Astrocyte (in vitro differentiated cells and primary cell): ENCODE measurements at places on chromosomes 13 and 19. TPM values are rescaled to one million over a fixed set of nuclear protein-coding genes. Genes with fewer than 3 reads are reported as not detected.
A peak's percentile ranks its signal among the peaks of the same experiment; 100 is the strongest.

DNA sequence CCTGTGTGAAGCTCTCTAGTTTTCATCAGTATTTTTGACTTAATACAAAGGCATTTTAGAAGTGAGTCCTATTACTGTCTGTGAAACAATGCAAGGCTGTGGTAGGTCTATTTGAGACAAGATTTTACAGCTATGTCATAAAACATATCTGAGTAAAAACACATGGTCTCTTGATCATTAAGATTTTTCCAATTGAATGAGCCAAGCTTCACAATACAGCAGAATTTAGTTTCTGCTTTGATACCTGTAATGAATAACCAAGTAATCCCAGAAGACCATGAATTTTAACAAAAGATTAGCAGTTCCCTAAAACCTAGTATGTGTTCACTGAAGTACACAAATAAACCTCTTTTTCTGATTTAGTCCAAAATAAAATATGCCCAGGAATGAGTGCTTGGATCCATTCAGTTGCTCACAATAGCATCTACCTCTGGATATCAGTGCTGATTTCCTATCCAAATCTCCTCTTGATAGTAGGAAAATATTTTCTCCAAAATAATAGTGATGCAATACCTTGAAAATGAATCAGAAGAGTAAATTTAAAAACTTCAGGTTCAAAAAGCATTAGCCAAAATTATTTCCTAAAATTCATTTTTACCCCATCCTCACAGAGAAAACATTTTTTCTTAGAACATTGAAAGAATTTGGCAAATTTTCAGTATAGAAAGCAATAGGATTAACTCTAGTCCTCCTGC, 533.5 kb upstream of the SGCG start:
- H3K4me1 ChIP-seq: no peaks in the 10 kb centered on the region
- H3K27me3 ChIP-seq: no peaks in the 10 kb centered on the region
- H3K36me3 ChIP-seq: no peaks in the 10 kb centered on the region
- no peak overlapping the region for H3K27ac ChIP-seq
- H3K4me3 ChIP-seq: no peak overlapping the region

- H3K4me1 ChIP-seq: no peaks in the 10 kb centered on the region
- H3K4me3 ChIP-seq: no peak overlapping the region
- no peaks in the 10 kb centered on the region for H3K27me3 ChIP-seq
- H3K27ac ChIP-seq: no peak overlapping the region
Observed at GRCh38 chr13:32938907-32939306, 77.3 kb upstream of the KL start.

DNA sequence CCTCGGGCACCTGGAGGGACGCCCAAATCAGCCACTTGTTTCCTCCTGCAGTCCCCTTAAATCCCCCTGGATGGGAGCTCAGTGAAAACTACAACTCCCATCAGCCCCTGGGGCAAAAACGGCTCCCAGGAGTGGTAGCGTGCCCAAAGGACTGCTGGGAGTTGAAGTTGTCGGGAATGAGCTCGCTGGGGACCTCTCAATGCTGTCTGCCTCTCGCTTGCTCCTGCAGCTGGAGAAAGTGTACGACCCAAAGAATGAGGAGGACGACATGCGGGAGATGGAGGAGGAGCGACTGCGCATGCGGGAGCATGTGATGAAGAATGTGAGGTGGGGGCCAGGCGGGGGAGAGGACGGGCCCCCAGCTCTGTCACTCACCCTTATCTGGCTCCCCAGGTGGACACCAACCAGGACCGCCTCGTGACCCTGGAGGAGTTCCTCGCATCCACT, 14.7 kb upstream of the DHDH start:
- no peaks in the 10 kb centered on the region for H3K4me1 ChIP-seq
- no peak for DNase-seq
- H3K4me3 ChIP-seq: no peak overlapping the region
- H3K27me3 ChIP-seq: no peaks in the 10 kb centered on the region
- H3K27ac ChIP-seq: no peak overlapping the region

DNA sequence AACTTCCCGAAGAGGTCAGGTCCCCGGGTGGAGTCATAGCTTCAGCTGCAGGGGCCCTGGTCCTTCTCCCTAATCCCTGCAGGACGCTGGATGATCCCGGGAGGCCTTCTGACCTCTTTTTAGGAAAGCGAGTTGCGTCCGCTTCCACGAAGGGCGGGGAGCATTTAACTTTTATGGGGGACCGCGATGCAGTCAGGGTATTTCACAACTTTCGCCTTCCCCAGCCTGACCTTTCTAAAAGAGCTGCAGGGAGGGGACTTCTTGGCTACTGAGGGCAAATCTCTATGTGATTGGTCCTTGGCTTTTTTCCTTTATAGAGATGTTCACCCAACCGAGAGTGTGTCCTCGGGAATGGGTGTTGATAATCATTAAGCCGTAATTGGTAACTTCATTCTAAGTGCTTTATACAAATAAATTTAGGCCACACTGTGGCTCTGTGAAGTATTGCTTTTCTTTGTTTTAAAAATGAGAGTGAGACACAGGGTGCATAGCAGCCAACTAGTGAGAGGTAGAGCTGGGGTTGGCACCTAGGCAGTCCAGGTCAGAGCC, 778 bp downstream of the ZNF230 start:
- no peak overlapping the region for H3K27ac ChIP-seq
- H3K4me1 ChIP-seq: peaks cover 8% of the 10 kb centered on the region
- no peaks in the 10 kb centered on the region for H3K27me3 ChIP-seq

- peaks cover 2% of the 10 kb centered on the region for H3K27me3 ChIP-seq
- H3K27ac ChIP-seq: no peak overlapping the region
- no peak for DNase-seq
Observed at GRCh38 chr19:45981350-45981749, 7.7 kb upstream of the NOVA2 start.

GRCh38 chr13:100040196-100040595, 48.7 kb upstream of the PCCA start:
- no peaks in the 10 kb centered on the region for H3K36me3 ChIP-seq
- H3K4me1 ChIP-seq: no peaks in the 10 kb centered on the region
- no peak for DNase-seq
- no peak overlapping the region for H3K4me3 ChIP-seq
- H3K27ac ChIP-seq: no peak overlapping the region

GRCh38 chr19:28245937-28246336, 967.0 kb downstream of the UQCRFS1 start:
- no peaks in the 10 kb centered on the region for H3K27me3 ChIP-seq
- no peak for DNase-seq
- no peaks in the 10 kb centered on the region for H3K36me3 ChIP-seq
- no peaks in the 10 kb centered on the region for H3K4me1 ChIP-seq

- no peaks in the 10 kb centered on the region for H3K36me3 ChIP-seq
- no peaks in the 10 kb centered on the region for H3K27me3 ChIP-seq
- peaks cover 6% of the 10 kb centered on the region for H3K4me1 ChIP-seq
Observed at GRCh38 chr13:73250061-73250460, 191.3 kb downstream of the KLF5 start.

DNA sequence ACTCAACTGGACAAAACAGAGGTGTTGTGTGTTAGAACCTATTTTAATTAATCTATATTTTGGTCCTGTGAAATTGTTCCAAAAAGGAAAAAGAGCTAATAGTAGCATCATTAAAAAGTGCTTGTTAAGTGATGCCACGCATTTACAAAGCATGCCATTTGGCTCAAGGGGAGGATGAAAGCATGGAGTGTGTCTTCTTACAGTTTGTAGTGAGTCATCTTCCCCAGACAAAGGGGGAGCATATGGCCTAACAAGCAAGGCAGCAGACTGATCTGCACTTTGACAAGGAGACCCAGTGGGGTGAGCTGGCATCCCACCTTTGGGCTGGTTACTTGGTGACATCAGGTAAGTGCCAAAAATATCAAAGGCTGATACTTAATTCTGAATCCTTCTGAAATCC, 297.0 kb downstream of the FGF9 start:
- no peak for DNase-seq
- H3K4me3 ChIP-seq: no peak overlapping the region
- H3K27ac ChIP-seq: no peak overlapping the region
- no peaks in the 10 kb centered on the region for H3K27me3 ChIP-seq

DNA sequence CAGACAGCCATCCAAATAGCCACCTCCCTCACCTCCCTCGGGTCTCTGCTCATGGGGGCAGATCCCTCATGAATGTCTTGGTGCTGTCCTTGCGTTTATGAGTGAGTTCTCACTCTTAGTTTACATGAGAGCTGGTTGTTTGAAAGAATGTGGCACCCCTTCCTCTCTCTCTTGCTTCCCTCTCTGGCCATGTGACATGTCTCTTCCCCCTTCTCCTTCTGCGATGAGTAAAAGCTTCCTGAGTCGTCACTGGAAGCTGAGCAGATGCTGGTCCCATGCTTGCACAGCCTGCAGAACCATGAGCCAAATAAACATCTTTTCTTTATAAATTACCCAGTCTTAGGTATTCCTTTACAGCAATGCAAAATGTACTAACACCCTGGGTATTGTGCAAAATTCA, 208.7 kb downstream of the LACC1 start:
- no peaks in the 10 kb centered on the region for H3K36me3 ChIP-seq
- DNase-seq: no peak
- no peak overlapping the region for H3K4me3 ChIP-seq
- H3K4me1 ChIP-seq: no peaks in the 10 kb centered on the region

DNA sequence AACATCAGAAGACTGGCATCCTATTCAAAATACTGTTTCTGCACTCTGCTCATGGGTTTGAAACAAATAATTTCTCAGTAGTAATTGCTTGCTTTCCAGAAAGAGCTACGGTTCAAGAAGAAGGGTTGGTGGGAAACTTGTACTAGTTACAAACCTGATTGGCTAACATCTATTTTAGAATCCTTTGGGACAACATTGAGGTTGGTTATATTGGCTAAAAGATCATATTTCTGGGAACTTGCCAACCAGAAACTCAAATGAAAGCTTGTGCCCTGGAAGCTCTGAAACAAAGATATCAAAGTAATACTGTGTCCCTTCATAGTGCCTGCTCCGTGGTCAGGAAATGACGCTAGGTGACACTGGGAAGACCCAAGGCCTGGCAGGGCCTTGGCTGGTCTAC, 141.7 kb downstream of the LACC1 start:
- DNase-seq: no peak
- no peak overlapping the region for H3K4me3 ChIP-seq
- H3K4me1 ChIP-seq: no peaks in the 10 kb centered on the region
- H3K27me3 ChIP-seq: no peaks in the 10 kb centered on the region

- DNase-seq: no peak
- H3K27ac ChIP-seq: no peak within 1 kb of the TSS
- H3K36me3 ChIP-seq: no peaks in the 10 kb centered on the region
- H3K4me1 ChIP-seq: no peaks in the 10 kb centered on the region
Observed at GRCh38 chr19:38433268-38433733, at the start of gene RYR1. Gene RYR1 (plus strand): TSS chr19:38433691. CDS start chr19:38433830, 139 bp downstream.

GRCh38 chr13:26697069-26697955, 63.3 kb downstream of the GPR12 start:
- DNase-seq: no peak
- H3K36me3 ChIP-seq: no peaks in the 10 kb centered on the region
- no peaks in the 10 kb centered on the region for H3K4me1 ChIP-seq
- no peak overlapping the region for H3K27ac ChIP-seq
- no peak overlapping the region for H3K4me3 ChIP-seq

- no peaks in the 10 kb centered on the region for H3K36me3 ChIP-seq
- peak overlapping the region; percentile 32 for H3K4me3 ChIP-seq
- H3K27me3 ChIP-seq: no peaks in the 10 kb centered on the region
- H3K27ac ChIP-seq: peak overlapping the region; percentile 37
Observed at GRCh38 chr19:48568345-48568886, 16.4 kb downstream of the SULT2B1 start.

- H3K4me3 ChIP-seq: no peak overlapping the region
- H3K4me1 ChIP-seq: no peaks in the 10 kb centered on the region
- H3K36me3 ChIP-seq: no peaks in the 10 kb centered on the region
- no peak overlapping the region for H3K27ac ChIP-seq
- DNase-seq: no peak
Observed at GRCh38 chr13:108760129-108760528, 130.7 kb downstream of the MYO16 start.

- peaks cover 17% of the 10 kb centered on the region for H3K4me1 ChIP-seq
- no peak overlapping the region for H3K4me3 ChIP-seq
- no peaks in the 10 kb centered on the region for H3K27me3 ChIP-seq
- peak overlapping the region; percentile 36 for H3K27ac ChIP-seq
Observed at GRCh38 chr13:39484506-39485313, 118.3 kb downstream of the LHFPL6 start.

GRCh38 chr19:43936188-43936587, 1.1 kb upstream of the ZNF45 start:
- peaks cover 5% of the 10 kb centered on the region for H3K4me1 ChIP-seq
- H3K4me3 ChIP-seq: no peak overlapping the region
- DNase-seq: no peak
- no peaks in the 10 kb centered on the region for H3K27me3 ChIP-seq
- H3K27ac ChIP-seq: no peak overlapping the region

DNA sequence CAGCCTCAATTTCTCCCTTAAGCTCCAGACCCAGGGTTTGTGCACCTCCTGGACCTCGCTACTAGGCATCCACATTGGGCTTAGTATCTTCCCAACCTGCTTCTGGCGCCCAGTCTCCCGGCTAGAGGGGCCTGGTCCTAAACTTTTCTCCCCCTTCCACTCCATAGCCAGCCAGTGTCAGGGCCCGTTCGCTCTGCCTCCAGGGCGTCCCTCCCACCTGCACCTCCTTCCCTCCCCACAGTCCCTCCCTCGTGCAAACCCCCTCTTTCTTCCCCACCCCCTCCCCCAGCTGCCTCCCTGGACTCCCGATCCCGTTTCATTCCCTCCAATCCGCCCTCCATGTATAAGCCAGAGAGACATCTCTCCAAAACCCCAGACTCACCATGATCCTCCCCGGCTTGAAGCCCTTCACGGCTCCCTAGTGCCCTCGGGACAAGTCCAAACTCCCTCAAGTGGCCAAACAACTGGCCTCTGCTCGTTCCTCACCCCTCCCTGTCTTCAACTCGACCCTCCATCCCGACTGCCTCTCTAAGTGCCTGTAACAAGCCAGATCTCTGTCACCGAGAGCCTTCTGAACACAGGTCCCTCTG, 997 bp upstream of the SAMD4B start:
- peaks cover 14% of the 10 kb centered on the region for H3K4me1 ChIP-seq
- no peak for DNase-seq
- no peaks in the 10 kb centered on the region for H3K36me3 ChIP-seq
- peak overlapping the region; percentile 82 for H3K27ac ChIP-seq
- no peaks in the 10 kb centered on the region for H3K27me3 ChIP-seq
- H3K4me3 ChIP-seq: peak overlapping the region; percentile 100

GRCh38 chr19:12194827-12195731, 32.2 kb downstream of the ZNF136 start:
- peak overlapping the region; percentile 42 for H3K4me3 ChIP-seq
- peaks cover 4% of the 10 kb centered on the region for H3K36me3 ChIP-seq
- no peaks in the 10 kb centered on the region for H3K4me1 ChIP-seq
- peak; percentile 58 for DNase-seq
- H3K27me3 ChIP-seq: no peaks in the 10 kb centered on the region

DNA sequence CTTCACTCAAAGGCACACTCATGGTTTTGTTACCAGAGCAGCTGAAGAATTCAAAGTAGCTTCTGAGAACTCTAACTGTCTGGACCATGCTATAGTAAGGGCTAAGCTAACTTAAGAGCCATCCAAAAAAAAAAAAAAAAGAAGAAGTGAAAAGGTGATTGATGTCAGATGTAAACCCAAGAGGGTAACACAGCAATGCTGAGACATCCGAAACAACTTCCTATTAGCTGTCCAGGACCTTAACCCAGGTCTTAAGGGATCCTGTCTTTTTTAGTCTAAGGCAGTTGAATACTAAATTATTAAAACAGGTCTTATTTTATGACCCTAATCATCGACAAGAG, 11.2 kb upstream of the RAB20 start:
- peaks cover 17% of the 10 kb centered on the region for H3K27me3 ChIP-seq
- H3K36me3 ChIP-seq: no peaks in the 10 kb centered on the region
- H3K4me1 ChIP-seq: no peaks in the 10 kb centered on the region
- DNase-seq: no peak
- no peak overlapping the region for H3K27ac ChIP-seq

The DAPK3 gene
- 242 and 264 TPM in 2 replicates for total RNA-seq

The FCHO1 gene
- 1.7 and 2.0 TPM in 2 replicates for total RNA-seq

The CHERP gene
- 41.5 and 45.3 TPM in 2 replicates for total RNA-seq

The TBXA2R gene
- 0.31 and 0.39 TPM in 2 replicates for total RNA-seq

The KLK15 gene
- total RNA-seq: not detected in 2 replicates

The TMPRSS9 gene
- total RNA-seq: 0.16 and 0.17 TPM in 2 replicates

The VWA8 gene
- 14.6 and 15.6 TPM in 2 replicates for total RNA-seq

The MYDGF gene
- total RNA-seq: 131 and 153 TPM in 2 replicates

The RHPN2 gene
- total RNA-seq: 11.4 and 12.6 TPM in 2 replicates
